Thoracic aorta (tissue), 2 donors: ENCODE measurements at places on chromosomes 6 and 20. TPM values are rescaled to one million over a fixed set of nuclear protein-coding genes. Genes with fewer than 3 reads are reported as not detected.

The XKR7 gene
- not detected for total RNA-seq

The ECT2L gene
- not detected for total RNA-seq

The LY86 gene
- total RNA-seq: 4.5 TPM

The SIRPD gene
- not detected for total RNA-seq

The CAGE1 gene
- total RNA-seq: not detected

The OPN5 gene
- not detected for total RNA-seq

The UCKL1 gene
- 40.5 TPM for total RNA-seq

The RIPOR3 gene
- 4.5 TPM for total RNA-seq
